ENCODE measurements at places on chromosomes 2 and 18.

DNA sequence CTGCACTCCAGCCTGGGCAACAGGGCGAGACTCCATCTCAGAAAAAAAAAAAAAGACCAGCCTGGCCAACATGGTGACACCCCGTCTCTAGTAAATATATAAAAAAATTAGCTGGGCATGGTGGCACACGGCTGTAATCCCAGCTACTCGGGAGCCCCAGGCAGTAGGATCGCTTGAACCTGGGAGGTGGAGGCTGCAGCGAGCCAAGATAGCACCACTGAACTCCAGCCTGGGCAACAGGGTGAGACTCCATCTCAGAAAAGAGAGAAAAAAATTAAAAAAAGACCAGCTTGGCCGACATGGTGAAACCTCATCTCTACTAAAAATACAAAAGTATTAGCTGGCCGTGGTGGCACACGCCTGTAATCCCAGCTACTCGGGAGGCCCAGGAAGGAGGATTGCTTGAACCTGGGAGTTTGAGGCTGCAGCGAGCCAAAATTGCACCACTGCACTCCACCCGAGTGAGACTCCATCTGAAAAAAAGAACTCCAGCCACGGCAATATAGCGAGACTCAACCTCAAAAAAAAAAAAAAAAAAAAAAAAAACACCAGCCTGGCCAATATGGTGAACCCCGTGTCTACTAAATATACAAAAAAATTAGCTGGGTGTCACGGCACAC, 346.1 kb upstream of the PLGLB2 start:
- no peak for DNase-seq

- no peak for DNase-seq
These were observed 476.7 kb downstream of the TXNL1 start for GRCh38 chr18:56161566-56162260.

DNA sequence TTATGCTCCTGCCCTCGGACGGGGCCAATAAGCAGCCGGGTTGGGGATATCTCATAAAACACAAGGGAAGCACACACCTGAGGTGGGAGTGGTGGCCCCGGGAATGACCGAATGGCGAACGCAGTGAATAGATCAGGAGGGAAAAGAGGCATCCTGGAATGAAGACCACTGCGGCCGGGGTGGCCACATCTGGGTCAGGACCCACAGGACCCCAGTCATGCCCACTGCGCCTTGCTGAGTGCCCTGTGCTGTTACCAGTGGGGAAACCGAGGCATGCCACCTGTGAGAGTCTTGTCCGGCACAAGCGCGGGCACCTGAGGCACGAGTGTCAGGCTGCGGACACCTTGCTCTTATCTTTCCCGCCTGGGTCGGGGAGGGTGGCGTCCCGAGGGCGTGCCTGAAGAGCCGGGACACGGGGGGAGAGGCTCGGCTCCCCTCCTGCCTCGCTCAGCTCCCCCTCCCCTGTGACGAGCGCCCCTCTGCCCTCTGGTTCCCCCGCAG, 1.6 kb downstream of the PDCD1 start:
- DNase-seq: no peak

- peak; percentile 2 for DNase-seq
These were observed 841.6 kb upstream of the SLC39A10 start for GRCh38 chr2:194815475-194815874.

DNA sequence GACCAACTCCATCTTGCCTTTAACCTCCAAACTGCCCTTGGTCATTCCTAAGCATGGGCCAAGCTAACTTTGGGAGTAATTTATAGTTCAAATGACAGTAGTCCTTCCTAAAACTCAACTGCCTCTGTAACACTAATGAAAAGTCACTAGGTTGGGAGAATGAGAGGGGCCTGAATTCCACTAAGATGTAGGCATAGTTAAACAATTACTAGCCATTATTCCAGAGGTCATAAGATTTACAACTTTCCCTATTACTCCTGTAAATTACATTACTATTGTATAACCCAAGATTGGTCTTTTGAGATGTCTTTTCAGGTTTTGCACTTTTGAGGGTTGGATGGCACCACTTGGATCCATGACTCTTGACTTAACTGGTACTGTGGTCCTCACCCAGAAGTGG, 94.6 kb downstream of the SPP2 start:
- no peak for DNase-seq

GRCh38 chr2:197847651-197848401, 43.4 kb downstream of the PLCL1 start:
- no peak for DNase-seq

- DNase-seq: no peak
These were observed 96.0 kb downstream of the TMEM17 start for GRCh38 chr2:62410015-62410453.

DNA sequence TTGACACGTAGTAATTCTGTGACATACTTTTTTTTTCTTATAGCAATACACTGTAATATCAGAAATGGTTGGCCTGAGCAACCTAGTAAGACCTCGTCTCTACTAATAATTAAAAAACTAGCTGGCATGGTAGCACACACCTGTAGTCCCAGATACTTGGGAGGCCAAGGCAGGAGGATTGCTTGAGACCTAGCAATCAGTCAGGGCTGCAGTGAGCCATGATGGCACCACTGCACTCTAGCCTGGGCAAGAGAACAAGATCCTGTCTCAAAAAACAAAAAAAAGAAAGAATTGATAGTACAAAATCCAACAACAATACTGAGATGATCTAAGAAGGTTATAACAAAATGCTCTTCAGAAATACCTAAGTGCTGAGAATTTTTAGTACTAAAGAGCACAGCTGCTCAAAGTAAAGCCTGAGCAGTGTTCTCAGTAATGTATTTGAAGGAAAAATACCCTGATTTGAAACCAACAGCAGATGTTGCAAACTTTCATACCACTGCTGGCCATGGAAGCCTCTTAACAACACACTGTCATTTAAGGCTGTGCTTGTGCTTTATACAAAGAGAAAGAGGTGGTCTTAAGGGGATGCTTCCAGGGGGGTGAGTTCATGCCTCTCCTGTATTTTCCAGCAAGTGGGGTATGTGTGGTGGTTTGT, 132.6 kb upstream of the CDCA7 start:
- no peak for DNase-seq

- DNase-seq: no peak
These were observed 1.4 kb upstream of the HSBP1L1 start for GRCh38 chr18:79962835-79963657.

- no peak for DNase-seq
These were observed 18.7 kb downstream of the DBI start for GRCh38 chr2:119385466-119385865.

- DNase-seq: peak; percentile 42
These were observed 246.0 kb upstream of the LYPD1 start for GRCh38 chr2:132915812-132916549.

- peak; percentile 30 for DNase-seq
These were observed 53.5 kb downstream of the C18orf63 start for GRCh38 chr18:74368901-74369705.

DNA sequence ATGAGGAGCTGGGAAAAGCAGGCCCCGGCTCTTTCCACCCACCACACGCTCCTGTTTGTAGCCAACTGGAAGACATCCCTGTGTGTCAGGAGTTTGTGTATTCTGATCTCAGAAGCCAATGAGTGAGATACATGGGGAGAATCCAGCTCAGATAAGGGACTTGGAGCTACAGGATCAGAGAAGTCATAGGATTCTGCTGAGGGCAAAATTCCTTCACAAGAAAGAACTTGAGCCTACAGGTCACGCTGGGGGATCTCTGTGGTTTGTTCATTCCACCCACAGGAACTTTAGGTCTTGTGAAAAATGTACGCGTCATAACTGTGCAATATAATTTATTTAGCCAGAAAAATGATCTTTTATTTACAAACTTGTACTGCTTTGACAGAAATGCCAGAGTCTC, 80.1 kb upstream of the SMIM21 start:
- no peak for DNase-seq

GRCh38 chr2:180062178-180062577, 55.1 kb upstream of the CWC22 start:
- no peak for DNase-seq

DNA sequence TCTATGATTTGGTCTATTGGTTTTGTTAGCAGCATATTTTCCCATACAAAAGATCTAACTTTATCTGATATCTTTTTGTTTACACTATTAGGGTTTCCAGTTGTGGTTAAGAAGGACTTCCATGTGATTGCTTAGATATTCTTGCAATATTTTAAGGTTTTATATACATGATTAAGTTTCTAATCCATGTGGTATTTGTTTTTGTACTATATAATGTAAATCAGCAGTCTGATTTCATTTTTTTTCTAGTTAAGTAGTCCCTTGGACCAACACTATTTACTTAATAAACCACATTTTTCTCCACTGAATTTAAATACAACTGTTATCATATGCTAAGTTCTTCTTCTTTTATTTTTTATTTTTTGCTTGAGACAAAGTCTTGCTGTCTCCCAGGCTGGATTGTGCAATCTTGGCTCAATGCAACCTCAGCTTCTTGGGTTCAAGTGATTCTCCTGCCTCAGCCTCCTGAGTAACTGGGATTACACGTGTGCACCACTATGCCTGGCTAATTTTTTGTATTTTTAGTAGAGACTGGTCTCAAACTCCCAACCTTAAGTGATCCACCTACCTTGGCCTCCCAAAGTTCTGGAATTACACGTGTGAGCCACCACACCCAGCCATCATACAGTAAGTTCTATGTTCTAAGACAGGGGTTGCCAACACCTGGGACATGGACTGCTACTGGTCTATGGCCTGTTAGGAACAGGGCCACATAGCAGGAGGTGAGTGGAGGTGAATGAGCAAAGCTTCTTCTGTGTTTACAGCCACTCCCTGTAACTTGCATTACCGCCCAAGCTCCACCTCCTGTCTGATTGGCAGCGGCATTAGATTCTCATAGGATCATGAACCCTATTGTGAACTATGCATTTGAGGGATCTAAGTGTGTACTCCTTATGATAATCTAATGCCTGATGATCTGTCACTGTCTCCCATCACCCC, 58.5 kb upstream of the RAB27B start:
- peak; percentile 33 for DNase-seq

GRCh38 chr2:137175246-137175645, 409.9 kb downstream of the THSD7B start:
- DNase-seq: no peak

- DNase-seq: no peak
These were observed 2.4 kb upstream of the ID2 start for GRCh38 chr2:8679567-8679826.

DNA sequence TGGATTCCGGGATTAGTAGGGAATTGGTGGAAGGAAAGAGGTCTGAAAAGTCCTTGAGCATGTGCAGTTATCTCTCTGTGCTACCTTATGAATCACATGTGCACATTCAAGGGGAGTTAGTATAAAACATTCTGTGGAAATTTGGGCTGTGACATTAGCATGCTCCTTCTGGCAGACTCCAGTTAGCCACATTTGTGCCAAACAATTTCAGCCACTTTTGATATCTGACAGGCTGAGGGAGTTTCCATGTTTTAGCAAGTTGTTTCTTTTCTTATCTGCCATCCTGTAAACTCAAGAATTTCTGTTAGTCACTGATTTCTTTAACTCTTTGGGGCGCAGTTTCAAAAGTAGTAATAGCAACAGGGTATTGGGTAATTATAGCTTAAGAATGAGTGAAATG, 28.3 kb upstream of the GYPC start:
- no peak for DNase-seq

- no peak for DNase-seq
These were observed 3.7 kb downstream of the ALKAL2 start for GRCh38 chr2:283996-284794.

DNA sequence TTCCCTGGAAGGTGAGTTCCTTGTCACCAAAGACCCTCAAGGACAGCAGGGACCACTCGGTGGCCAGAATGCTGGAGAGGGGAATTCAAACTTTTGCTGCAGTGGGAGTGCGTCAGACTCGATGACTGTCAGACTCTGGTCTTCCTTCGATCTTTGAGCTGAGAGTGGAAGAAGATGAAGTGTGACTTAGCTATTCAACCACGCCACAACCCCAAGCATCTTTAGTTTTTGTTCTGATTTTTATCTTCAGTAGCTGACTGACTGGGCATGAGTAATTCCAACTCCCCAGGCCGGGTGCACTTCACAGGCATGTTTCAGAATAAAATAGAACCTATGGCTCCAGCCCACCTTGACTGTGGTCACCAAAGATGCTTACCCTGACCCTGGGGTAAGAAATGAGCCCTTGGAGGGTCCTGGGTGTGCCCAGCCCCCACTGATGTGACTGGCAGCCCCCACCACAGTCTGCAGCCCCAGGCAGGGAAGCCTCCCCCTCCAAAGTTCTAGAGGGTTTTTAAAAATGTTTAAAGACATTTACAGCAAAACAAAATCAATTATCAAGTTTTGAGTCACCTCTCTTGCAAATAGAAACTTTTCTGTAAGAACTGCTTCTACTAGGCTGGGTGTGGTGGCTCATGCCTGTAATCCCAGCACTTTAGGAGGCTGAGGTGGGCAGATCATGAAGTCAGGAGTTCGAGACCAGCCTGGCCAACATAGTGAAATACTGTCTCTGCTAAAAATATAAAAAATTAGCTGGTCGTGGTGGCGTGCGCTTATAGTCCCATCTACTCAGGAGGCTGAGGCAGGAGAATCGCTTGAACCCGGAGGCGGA, 24.9 kb upstream of the YWHAQ start:
- DNase-seq: peak; percentile 93

DNA sequence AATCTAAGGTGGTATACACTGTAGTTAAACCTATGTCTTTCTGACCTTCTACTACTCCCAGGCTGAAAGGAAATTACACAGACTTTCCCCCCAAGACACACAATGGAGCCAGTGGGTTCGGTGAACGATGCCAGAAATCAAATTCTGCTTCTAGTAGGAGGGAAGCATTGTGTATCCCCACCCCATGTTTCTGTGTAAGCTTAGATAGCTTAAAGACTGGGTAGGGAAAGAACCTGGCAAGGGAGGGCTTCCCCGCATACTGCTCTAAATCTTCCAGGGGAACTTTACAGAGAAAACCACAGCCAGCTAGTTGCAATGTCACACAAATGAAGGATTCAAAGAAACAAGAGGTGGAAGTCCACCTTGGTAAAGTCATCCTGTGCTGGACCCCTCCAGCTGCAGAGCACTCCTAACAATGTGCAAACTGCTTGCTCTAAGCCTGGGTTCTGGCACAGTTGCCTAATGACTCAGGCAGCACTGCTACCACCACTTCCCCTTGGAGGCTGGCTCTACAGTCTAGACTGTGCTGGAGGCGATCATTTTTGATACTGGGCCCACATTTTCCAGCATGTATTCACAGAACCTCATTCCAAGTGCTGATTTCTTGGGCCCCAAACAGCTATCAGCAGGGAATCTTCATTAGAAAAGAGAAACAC, 47.5 kb downstream of the TRIB2 start:
- peak; percentile 58 for DNase-seq

- no peak for DNase-seq
These were observed 633.1 kb upstream of the SETBP1 start for GRCh38 chr18:44047585-44047984.

- no peak for DNase-seq
These were observed 18.6 kb downstream of the PRKD3 start for GRCh38 chr2:37306024-37306423.

GRCh38 chr2:8737571-8738175, 55.8 kb downstream of the ID2 start:
- DNase-seq: peak; percentile 42

- DNase-seq: no peak
These were observed 61.0 kb downstream of the AQP4 start for GRCh38 chr18:26804519-26804918.

Data from fibroblast of skin of right quadriceps (primary cell).